ENCODE measurements at places on chromosomes 5 and 9.

GRCh38 chr9:79537838-79538237 lies 33.9 kb upstream of the TLE4 start:
- no peak for DNase-seq

DNA sequence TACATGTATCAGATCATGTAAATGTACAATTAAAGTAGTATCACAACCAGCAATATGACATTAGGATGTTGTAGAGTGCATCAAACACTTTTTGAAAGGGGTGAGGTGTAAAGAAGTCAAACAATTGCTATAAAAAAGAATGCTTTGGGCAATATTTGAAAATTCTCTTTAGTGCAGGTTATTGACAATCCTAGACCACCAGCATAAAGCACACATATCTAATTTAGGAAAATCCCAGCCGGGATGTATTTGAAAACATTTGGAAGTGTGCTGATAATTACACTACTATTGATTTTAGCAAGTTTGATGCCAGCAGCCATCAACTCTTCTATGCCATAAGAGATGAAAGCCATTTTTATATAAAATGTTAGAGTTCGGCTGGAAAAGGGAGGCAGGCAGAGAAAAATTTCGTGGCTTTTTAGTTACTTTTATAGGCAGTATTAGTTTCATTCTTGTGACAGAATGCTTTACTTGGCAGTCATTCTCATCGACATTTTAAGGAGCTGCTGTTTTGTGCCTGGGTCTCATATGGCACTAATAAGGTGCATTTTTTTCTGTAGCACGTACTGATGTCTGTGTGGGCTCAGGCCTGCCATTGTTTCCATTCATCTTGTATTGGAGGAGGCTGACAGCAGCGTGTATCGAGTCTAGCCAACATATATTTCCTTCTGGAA lies 285.7 kb downstream of the AOPEP start:
- no peak for DNase-seq

DNA sequence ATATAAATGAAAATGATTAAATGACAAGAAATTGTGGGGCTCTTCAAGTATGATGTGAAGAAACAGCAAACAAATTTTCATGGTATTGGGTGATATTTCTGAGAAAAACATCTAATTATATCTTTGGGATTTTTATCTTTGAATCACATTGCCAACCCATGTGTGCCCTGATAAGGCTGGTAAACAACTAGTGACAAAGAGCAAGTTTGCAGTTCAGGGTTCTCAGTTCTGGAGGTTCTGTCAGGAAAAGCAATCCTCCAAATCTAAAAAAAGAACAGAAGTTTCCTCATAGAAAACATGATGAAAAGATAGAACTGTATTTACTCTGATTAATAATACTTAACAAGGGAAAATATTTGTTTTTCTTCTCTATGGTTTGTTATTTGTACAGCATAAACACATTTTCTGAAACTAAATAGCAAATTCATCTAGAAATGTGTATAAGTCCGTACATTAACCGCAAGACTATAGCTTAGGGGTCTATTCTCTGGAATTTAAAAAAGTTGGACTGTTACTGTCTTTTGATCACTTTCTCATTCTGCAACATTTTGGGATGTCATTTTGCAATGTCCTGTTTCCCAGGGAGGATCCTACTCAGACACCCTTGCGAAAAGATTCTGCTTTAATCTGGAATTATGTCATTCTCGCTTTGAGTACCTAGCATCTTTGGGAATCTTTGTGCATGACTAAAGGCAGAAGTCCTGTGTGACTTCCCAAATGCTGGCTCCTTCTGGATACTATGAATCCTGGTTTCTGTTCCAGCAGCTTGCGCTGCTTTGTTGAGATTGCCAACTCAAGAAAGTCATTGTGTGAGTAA lies 308.5 kb downstream of the ADGRV1 start:
- DNase-seq = no peak

GRCh38 chr9:34408173-34408572 lies 31.5 kb upstream of the MYORG start:
- DNase-seq = no peak

GRCh38 chr9:89725271-89725670 lies 120.5 kb downstream of the GADD45G start:
- no peak for DNase-seq

DNA sequence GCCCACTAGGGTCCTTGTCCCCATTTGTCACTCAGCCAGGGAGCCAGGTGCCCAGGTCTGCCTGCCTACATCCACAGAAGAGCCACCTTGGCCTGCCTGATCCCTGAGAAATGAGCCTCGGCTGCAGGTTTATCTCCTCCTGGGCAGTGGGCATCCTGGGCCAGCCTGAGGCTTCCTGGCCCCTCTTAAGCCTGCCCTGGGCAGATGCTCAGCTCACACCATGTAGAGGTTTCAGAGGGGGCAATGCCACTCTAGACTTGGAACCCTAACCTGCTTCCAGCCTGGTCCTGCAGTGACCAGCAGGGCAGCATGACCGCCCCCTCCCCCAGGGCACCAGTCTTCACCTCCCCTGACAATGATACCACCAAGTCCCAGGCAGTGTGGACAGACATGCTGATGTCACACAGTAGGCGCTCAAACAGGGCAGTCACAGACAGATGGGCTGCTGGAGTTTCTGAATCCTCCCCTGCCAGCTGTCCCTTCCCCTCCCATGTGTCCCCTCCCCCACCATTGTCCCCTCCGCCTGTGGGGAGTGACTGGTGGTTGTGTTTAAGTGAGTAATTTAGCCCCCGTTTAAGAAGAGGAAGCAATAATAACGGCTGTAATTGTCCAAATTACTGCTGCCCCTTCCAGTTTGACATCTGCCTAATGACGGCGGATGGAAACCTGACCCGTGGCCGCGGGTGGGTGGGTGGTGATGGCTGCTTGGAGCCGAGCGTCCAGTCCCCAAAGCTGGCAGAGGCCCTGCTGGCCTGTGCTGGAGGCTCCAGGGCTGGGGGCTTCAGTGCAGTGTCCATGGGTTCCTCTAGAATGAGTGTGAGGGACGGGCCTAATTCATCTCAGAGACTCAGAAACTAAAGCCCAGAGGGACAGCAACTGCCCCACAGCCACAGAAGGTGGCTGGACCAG lies 147.7 kb downstream of the BARX1 start:
- no peak for DNase-seq

DNA sequence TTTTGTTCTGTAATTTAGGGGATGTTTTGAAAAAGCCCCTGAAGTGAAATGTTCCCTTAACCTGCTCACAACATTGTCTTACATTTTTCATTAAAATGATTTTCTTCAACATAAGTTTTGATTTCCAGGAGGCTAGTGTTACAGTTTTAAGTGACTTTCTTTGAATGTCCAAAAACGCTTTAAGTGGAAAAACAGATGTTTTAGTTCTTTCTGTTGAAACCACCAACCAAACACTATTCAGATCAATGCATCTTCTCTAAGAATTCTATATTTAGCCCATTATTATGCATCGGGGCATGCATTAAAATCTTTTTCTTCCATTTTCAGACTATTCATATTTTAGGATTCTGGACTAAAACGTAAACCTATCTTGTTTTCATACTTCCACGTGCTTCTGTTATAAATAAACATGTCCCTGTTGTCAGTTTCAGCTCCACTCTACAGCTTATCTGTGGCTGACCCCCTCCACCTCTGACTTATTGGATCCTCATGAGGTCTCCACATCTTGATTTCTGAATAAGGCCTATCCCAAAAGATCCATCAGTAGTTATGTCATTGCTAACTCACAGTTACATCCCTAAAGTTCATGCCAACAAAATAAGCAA lies 882.3 kb upstream of the SEMA6A start:
- DNase-seq = no peak

- no peak for DNase-seq
These were observed 37.6 kb downstream of the PAM start for GRCh38 chr5:102792705-102793104.

DNA sequence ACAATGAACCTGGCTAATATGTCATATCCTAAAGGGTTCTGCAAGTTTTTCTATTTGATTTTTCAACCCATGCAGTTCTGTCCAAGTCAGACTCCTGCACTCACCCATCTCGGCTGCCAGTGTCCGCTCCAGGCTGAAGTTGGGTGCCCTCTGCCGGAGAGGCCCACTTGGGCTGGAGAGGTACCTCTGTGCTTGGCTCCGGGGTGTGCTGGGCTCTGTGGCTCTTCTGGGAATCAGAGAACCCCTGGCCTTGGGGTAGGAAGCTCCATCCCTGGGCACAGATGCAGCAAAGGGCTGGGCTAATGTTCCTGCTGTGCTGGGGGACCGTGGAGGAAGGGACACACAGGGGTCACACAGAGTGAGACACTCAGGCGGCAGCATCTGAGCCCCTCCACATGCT lies 26.2 kb downstream of the ORM2 start:
- DNase-seq = no peak

- no peak for DNase-seq
These were observed 75.0 kb upstream of the MSX2 start for GRCh38 chr5:174649391-174649790.

- DNase-seq = no peak
These were observed 758.8 kb upstream of the CDH9 start for GRCh38 chr5:27797220-27797619.

DNA sequence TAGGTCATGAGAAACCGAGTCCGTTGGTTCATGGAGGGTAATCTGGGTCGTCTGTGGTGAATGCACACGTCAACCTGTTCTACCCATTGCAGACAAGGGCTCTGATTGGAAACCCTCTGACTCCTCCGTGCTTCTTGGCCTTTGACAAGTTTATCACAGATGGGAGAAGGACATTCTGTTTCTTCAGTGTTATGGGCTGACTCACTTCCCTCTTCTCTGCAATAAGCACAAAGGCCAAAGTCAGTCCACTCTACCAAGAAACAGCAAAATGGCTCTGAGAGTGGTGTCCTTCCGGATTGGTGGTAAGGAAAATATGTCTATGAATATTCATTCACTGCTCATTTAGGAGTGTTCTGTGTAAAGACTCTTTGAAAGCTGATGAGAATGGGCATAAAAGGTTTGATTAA lies 89.3 kb downstream of the FEM1C start:
- no peak for DNase-seq

- DNase-seq = no peak
These were observed 165.2 kb downstream of the MAPKAP1 start for GRCh38 chr9:125541840-125542243.
